Caudate nucleus (tissue), 63 donors: ENCODE measurements at places on chromosomes 3 and 15.

DNA sequence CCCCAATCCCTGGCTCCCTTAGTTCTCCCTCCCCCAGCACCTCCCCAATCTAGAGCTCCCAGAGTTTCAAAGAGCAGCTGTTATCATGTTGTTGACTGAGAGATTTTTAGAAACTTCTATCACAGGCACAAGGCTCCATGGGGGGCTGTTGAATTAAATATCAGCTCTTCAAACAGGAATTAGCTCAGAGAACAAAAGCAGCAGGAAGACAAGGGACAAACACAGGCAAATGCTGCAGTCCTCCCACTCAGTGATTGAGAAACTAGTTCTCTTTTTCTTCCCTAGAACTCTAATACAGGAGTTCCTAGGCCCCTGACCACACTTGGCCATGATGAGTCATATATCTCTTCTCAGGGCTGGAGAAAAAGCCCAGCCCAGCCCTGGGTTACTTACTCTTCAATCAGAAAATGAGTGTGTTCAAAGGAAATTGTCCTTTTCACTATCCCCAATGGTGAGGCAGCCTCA, 262.1 kb downstream of the IGSF11 start:
- DNase-seq, result no peak

DNA sequence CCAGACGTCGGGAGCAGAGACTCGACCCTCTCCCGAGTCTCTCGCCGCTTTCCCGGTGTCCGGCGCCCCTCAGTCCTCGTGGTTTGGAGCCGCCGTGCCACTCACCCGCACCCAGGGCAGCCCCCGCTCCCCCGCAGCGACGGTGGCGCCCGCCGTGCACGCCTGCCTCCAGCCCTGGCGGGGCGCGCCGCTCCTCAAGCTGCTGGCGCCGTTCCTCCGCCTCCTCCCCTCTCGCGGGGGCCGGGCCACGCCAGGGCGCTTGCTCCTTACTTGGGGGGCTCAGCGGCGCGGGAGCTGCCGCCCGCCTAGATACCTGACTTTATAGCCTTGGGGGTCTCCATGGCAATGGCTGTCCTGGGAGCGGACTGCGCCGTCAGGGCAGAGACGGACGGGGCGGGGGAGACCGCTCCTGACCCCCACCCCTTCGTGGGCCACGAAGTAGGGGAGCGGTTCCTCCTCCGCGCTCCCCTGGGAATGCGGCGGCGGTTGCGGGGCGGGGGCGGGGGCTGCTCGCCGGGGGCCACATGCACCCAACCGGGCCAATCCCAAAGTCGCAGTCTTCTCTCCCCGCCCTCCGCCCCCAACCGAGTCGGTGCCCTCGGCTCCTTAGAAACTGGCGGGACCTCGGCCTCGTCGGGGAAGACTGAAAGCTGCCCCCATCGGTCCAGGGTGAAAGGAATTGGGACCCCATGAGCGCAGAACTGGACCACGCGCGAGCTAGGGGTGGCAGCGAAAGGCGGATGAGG, at the start of gene ANKRD63:
TSS of gene ANKRD63 (minus strand) at position 196 of the 746 bp plus-strand sequence. CDS start 478 bp downstream, outside the sequence.
- no peak for DNase-seq

DNA sequence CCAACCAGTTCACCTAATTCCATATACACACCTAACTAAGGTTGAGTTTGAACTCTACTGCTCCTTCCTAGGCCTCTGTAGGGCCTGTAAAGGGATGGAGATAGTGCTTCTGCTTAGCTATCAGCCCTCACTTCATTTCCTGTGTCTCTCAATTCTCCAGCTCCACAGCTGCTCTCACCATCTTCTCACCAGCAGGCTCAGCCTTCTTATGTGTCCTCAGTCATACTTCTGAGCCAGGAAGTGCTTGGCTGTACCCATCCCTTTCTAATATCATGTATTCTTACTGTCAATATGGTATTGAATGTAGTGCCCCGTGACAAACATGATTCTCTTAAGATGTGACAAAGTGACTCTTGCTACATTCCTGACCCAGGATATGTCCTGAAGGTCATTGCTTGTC, 116.9 kb downstream of the SLC9A9 start:
- DNase-seq, result no peak

DNA sequence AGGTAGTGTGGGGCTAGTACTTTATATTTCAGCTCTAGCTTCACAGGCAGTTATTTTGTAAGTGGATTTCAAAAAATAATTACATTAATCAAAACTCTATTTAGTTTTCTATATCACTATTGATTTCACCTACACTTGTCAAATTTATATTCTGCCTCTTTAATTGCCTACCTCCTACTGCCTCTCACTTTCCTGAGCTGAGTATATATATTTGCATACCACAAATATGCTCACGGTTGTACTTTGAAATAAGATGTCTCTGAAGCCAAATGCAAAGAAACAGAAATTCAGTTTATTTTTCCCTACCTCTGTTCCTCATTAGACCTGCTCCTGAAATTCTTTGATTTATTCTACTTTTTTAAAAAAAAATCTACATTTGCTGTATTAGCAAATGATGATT, 309.3 kb upstream of the TGFBR2 start:
- no peak for DNase-seq

DNA sequence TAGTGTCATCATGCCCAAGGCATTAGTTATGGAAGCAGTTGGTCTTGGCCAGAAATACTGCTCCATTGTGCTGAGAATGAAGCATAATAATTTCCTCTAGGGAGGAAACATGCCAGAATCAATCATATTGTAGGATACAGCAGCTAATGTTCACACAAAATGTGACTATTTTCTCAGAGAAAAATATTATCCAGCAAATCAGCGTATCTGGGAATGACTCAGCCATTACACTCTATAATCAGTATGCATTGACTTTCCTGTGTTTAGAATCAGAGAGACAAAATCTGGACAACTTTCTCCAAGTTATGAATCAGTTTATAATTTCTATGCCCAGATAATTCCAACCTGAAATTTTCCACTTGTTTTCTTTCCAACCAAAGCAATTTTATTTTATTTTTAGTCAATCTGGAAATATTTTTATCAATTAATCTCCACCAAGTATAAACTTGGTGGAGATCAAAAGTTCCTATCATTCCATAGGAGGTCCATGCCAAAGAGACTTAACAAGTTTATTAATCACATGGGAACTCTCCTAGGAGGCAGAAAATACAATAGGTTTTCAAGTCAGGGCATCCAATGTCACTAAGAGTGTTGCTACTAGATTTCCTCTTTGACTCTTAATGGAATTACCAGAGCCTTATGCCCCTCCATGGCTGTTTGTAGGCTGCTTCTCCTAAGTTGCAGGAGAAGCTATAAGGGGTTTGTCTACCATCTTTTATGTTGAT, 36.4 kb downstream of the SUCNR1 start:
- DNase-seq, result no peak

DNA sequence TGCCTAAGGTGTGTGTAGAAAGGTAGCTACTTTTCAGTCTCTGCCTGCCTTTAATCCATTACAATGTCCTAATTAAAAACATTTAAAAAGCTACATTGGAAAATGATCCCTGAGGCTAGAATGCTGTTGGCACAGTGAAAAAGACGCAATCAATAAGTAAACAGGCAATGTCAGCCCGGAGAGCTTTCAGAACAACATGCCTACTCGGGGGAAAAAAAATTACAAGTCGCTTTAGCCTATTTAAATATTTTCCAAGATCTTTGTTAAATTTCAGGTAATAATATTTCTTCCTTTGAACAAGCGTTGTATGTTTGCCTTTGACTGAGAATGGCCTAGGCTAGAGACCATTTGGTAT, 46.6 kb upstream of the CD47 start:
- DNase-seq, result no peak

DNA sequence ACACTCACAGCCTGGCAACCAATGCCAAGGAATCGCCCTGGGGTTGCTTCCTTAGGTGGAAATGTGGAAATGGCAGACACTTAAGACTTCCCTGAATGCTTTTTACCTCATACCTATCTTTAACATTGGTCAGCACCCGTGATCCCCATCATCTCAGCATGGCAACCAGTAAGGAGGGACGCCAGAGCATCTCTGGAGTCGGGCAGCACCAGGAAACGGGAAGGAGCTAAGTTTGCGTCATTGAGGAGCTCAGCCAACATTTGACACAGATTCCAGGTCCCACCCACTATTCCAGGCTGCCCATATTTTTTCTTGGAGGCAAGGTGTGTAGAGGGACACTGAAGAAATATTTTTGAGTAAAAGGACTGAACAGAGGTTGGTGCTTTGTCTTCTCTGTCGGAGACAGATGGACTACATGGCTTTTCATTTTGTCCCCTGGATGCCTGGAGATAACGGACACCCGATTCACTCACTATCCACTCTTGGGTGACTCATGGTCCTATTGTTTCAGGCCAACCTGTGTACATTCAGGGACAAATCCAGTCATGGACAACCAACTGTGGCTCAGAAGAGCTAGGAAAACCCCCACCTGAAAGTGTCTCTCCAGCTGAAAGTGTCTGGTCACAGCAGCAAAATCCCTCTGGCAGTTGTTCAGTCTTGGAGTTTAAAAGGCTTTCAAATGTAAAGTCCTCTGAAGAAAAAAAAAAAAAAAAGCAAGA, 70.4 kb upstream of the OXTR start:
- no peak for DNase-seq

DNA sequence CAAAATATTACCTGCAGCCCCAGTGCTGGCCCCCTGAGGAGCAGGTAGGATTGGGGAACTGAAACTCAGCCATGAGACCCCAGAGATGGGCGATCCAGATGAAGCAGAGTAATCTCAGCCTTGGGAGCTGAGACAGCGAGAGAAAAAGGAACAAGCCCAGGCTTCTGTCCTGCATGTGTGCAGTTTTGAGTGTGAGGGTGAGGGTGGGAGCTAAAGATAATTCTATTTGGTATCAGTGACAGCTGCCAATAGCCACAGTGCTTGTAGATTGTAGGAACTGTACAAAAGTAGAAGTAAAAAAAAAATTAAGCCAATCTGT, 5.9 kb downstream of the ATP8B4 start:
- DNase-seq, result no peak

DNA sequence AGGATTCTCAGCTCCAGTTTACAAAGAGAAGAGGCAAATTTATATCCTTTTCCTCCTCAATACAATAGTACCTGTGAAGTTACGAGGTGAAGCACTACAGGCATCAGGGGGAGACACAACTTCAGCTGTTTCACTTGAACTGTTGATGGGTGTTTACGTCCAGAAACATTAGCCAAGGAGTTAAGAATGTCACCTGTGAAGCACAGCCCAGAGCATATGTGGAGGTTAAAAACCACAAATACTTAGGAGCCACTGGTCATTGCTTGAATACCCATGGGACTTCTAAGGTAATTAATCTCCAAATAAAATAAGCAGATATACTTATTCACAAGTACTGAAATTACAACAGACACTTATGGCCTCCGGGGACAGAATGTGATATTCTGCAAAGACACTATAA, 246.5 kb downstream of the ULK4 start:
- no peak for DNase-seq

GRCh38 chr3:170809975-170810357, 60.0 kb downstream of the RPL22L1 start:
- no peak for DNase-seq

- no peak for DNase-seq
Measured at GRCh38 chr15:39887832-39888231, 32.2 kb downstream of the GPR176 start.

GRCh38 chr3:49955636-49956035, 15.7 kb downstream of the RBM6 start:
- DNase-seq, result no peak

- no peak for DNase-seq
Measured at GRCh38 chr3:185399737-185400667, 37.1 kb downstream of the MAP3K13 start.

DNA sequence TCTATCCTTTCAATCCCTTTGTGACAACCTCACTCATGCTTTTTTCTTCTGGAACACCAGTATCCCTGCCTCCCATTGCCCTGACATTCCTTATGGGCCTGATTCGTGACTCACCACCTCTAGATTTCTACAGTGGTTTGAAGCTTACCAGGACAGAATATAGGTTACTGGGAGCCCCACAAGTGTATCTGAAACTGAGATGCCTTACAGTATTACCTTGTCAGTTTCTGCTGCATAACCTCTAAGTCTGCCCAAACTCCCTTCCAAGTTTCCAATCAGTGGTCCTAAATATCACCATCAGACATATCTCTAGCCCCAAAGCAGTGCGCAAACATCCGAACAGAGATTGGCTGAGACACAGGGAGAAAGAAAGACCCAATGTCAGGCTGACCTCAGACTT, 5.6 kb downstream of the CPB1 start:
- no peak for DNase-seq

DNA sequence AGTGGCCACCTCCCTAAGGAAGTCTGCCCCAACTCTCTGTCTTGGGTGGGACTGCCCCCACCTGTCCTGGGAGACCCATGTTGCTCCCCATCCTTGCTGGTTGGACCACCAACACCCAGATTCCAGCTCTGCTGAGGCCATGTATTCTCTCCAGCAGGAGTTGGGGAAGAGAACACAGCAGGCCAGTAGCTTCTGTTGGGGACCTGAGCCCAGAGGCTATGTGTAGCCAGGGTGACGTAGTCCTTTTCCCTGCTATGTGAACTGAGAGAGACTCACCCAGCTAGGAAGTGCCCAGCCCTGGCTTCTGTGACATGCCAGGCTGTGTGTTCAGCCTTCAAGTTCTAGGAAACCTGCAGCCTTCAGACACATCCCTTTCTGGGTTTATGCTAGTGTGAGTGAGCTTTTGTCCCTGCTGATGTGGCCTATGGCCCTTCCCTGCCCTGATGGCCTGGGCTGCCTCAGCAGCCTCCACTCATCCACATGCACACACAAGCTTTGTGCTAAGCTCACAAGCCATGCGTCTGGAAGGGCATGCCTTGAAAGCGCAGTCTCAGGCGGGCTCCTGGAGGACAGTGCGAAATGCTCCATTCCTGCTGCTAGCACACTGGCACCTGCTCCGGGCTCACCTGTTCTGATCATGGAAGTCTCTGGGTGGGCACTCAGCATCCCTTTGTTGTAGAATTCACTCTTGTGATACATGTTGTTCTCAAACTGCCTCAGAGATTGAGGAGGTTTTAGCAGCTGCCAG, 42.6 kb downstream of the KY start:
- DNase-seq, result no peak

DNA sequence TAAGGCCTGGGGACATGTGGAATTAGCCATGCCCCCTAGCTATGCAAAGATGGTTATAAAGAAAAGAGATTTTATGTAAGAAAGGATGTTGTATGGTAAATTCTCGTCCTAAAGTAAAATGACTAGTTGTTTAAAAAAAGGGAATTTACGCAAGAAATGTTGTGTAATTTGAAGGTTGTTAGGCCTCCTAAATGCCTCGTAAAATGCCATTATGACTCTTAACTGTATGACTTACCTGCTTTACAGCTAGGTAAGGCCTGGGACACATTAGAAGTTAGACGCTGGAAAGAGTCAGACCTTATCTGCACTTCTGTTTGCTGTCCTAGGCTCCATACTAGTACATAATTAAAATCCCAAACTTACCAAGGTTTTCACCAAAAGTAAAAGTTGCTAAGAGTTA, 17.5 kb upstream of the HHATL start:
- no peak for DNase-seq

GRCh38 chr3:126412841-126413692, 18.4 kb downstream of the CFAP100 start:
- DNase-seq, result no peak
